Thyroid gland (tissue), 4 donors: ENCODE measurements at places on chromosomes 12 and 14. TPM values are rescaled to one million over a fixed set of nuclear protein-coding genes. Genes with fewer than 3 reads are reported as not detected.

The ASCL1 gene
- not detected for total RNA-seq

DNA sequence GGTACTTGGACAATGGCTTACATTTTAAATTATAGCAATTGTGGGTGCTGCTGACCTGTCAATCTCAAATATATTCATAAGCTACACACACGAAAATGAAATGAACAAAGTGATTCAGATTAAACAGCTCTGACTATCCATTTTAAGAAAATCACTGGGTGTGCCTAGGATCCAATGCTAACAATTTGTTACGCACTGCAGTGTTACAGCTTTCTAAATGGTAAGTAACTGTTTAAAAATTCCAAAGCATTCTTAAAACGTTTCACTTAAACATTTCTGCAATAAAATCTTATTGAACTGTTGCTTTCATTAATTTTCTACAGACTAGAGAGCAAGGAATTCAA, 18.9 kb downstream of the LMO3 start:
- no peaks in the 10 kb centered on the region for H3K36me3 ChIP-seq
- no peaks in the 10 kb centered on the region for H3K27me3 ChIP-seq
- peaks cover 48% of the 10 kb centered on the region for H3K4me1 ChIP-seq
- H3K27ac ChIP-seq: peak overlapping the region; percentile 98
- H3K4me3 ChIP-seq: no peak overlapping the region

DNA sequence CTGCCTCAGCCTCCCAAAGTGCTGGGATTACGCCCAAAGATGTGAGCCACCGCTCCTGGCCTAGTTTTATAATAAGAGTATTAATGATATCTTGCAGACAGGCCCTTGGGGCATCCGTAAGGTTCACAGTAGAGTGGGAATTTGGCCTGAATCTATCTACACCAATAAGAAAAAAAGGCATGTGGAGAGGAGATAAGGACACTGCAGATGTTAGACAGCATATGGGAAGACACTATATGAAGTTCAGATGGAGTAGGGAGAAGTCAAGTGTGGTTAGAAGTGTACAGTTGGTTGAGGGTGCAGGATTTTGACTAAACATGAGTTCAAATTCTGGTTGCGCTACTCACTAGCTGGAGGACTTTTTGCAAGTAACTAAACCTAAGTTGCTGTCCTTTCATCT, 8.5 kb upstream of the TTC8 start:
- no peak for DNase-seq
- H3K4me3 ChIP-seq: no peak overlapping the region
- H3K4me1 ChIP-seq: no peaks in the 10 kb centered on the region
- H3K36me3 ChIP-seq: no peaks in the 10 kb centered on the region

The CLEC12A gene
- not detected for total RNA-seq

GRCh38 chr12:14612250-14612649, 44.6 kb upstream of the PLBD1 start:
- DNase-seq: no peak
- no peaks in the 10 kb centered on the region for H3K36me3 ChIP-seq
- no peaks in the 10 kb centered on the region for H3K27me3 ChIP-seq
- no peak overlapping the region for H3K4me3 ChIP-seq
- H3K4me1 ChIP-seq: no peaks in the 10 kb centered on the region

GRCh38 chr12:81468206-81468605, 290.9 kb downstream of the PPFIA2 start:
- no peak overlapping the region for H3K4me3 ChIP-seq
- no peaks in the 10 kb centered on the region for H3K4me1 ChIP-seq
- H3K27me3 ChIP-seq: no peaks in the 10 kb centered on the region
- DNase-seq: no peak

DNA sequence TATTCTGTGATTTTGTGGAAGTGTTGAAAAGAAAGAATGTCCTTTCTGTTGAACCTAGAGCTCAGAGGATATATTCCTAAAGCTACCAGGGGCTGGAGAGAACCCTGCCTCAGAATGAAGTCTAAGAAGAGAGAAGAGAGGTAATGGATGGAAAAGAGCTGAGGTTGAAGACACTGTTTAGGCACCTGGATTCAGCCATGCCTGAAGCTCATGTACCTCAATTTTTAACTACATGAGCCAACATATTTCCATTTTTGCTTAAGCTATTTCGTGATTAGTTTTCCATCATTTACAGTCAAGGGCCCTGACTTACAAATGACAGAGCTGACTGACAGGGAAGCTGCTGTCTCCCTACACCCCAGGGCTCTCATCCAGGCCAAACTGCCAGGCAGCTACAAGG, 10.7 kb downstream of the CAMKK2 start:
- no peak for DNase-seq
- H3K4me1 ChIP-seq: peaks cover 11% of the 10 kb centered on the region
- H3K27me3 ChIP-seq: no peaks in the 10 kb centered on the region
- H3K4me3 ChIP-seq: no peak overlapping the region
- no peaks in the 10 kb centered on the region for H3K36me3 ChIP-seq

DNA sequence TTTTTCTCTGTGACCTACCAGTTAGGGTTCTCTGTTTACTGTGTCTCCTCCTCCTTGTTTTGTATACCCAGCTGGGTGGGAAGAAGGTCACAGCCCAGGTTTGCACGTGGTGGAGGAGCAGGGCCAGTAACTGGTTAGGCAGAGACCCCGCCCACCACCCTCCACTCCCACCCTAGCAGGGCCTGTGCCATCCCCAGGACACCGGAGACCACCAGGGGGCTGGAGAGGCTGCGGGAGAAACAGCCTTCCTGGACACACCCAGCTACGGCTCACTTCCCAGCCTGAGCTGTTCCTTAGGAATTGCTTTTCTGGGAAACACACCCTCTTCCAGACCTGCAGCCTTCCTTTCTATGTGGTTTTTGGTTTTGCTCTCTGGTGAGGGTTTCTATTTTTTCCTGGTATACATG, 21.1 kb downstream of the BDKRB2 start:
- H3K27ac ChIP-seq: no peak overlapping the region
- peaks cover 11% of the 10 kb centered on the region for H3K4me1 ChIP-seq
- H3K27me3 ChIP-seq: no peaks in the 10 kb centered on the region
- no peaks in the 10 kb centered on the region for H3K36me3 ChIP-seq
- no peak overlapping the region for H3K4me3 ChIP-seq

DNA sequence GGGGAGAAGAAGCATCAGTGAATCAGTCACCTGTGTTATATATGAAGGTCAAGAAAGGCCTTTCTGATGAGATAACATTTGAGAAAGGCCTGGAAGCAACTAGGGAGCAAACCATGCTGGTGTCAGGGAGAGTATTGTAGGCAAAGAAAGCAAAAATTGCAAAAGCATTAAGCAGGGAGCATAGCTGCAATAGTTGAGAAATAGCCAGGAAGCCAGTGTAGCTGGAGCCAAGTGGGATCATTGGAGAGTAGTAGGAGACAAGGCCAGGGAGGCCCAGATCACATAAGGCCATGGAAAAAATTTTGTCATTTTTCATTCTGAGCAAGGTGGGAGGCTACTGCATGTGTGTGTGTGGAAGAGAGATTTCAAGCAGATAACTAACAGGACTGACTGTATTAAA, 18.8 kb upstream of the MAGOHB start:
- H3K36me3 ChIP-seq: no peaks in the 10 kb centered on the region
- H3K4me3 ChIP-seq: no peak overlapping the region
- H3K4me1 ChIP-seq: no peaks in the 10 kb centered on the region
- H3K27me3 ChIP-seq: no peaks in the 10 kb centered on the region

DNA sequence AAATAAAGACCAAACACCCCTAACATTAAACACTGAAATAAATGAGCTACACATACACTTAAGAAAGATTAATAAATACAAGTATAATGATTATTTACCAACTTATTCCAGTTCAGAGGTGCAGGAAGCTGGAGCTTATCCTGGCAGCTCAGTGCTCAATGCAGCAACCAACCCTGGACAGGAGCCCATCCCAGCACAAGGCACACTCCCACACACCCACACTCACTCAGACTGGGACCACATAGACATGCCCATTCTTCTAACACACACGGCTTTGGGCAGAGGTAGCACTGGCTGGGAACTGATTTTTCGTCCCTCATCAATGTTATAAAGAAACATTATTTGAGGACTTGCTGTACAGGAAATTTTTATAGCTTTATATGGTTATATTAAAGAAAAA, 797.4 kb downstream of the RPS29 start:
- H3K4me3 ChIP-seq: no peak overlapping the region
- DNase-seq: no peak
- H3K27ac ChIP-seq: no peak overlapping the region

DNA sequence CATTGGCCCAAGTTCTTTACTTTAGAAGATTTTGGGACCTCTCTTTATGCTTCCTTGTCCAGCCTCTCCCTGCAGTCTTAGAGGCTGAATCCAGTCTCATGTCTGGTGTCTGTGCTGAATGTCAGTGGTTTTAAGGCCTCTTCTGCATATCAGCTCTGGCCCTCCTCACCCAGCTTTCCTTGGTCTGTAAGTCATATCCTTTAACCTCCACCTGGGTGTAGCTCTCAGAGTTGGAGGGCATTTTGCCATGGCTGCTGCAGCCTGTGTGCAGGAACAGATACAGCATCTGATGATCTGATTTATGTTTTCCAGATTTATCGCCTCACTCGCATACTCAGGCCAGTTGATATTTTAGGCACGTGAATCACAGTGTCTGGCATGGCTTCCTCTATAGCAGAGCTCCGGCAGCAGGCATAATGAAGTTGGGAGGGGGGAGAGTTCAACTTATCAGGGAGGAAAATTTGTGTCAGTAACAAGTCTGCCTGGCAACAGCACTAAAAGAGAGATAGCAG, 335.0 kb downstream of the PCNX1 start:
- no peak overlapping the region for H3K27ac ChIP-seq
- H3K36me3 ChIP-seq: no peaks in the 10 kb centered on the region
- H3K4me1 ChIP-seq: peaks cover 5% of the 10 kb centered on the region
- no peaks in the 10 kb centered on the region for H3K27me3 ChIP-seq
- no peak overlapping the region for H3K4me3 ChIP-seq
- DNase-seq: no peak

DNA sequence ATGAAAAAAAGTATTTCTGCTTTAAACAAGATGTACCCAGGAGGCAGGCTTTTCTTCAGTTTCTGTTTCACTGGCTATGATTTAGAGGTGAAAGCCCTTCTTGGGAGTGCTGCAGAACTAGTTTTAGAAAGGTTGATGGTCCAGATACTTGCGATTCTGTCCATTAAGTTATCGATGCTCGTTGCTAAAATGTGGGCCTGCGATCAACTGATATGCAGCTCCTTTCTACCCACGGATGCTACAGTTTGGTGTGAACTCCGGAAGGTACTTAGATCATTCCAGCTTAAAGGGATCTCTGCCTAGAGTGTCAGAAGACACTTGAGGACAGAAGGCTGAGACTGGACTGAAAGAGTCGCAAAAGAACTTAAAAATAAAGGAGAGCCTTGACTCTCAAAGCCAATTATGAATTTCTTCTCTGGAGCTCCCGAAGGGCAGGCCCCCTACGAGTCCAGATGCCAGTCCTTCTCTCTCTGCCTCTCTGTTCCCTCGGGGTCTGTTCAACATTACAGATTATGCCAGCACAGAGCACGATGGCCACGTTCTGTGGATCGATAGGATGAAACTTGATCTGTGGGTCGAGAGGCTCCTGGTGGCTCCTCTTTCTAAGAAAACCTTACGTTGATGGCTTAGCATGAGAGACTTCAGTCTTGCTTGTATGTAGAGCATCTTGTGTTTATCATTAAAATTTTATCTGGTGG, 40.0 kb downstream of the FBXW8 start:
- no peaks in the 10 kb centered on the region for H3K27me3 ChIP-seq
- no peak overlapping the region for H3K4me3 ChIP-seq
- H3K27ac ChIP-seq: no peak overlapping the region
- DNase-seq: no peak
- peaks cover 12% of the 10 kb centered on the region for H3K36me3 ChIP-seq

- H3K27me3 ChIP-seq: no peaks in the 10 kb centered on the region
- no peak overlapping the region for H3K27ac ChIP-seq
- DNase-seq: no peak
- no peak overlapping the region for H3K4me3 ChIP-seq
- peaks cover 39% of the 10 kb centered on the region for H3K4me1 ChIP-seq
Observed at GRCh38 chr14:104803912-104804410, 3.1 kb downstream of the ZBTB42 start.

- H3K27ac ChIP-seq: no peak overlapping the region
- no peaks in the 10 kb centered on the region for H3K36me3 ChIP-seq
- no peaks in the 10 kb centered on the region for H3K27me3 ChIP-seq
- no peak for DNase-seq
Observed at GRCh38 chr12:47302111-47302671, 222.4 kb upstream of the AMIGO2 start.

GRCh38 chr12:3229577-3229976, 152.4 kb downstream of the TSPAN9 start:
- H3K4me3 ChIP-seq: no peak overlapping the region
- H3K36me3 ChIP-seq: no peaks in the 10 kb centered on the region
- no peaks in the 10 kb centered on the region for H3K4me1 ChIP-seq
- no peaks in the 10 kb centered on the region for H3K27me3 ChIP-seq
- no peak overlapping the region for H3K27ac ChIP-seq

The ADAM21 gene
- not detected for total RNA-seq

GRCh38 chr12:118292836-118293235, 79.9 kb downstream of the TAOK3 start:
- DNase-seq: no peak
- H3K36me3 ChIP-seq: no peaks in the 10 kb centered on the region
- no peak overlapping the region for H3K4me3 ChIP-seq
- H3K27me3 ChIP-seq: no peaks in the 10 kb centered on the region
- no peak overlapping the region for H3K27ac ChIP-seq
- peaks cover 6% of the 10 kb centered on the region for H3K4me1 ChIP-seq

- DNase-seq: no peak
- H3K4me3 ChIP-seq: no peak overlapping the region
- H3K27me3 ChIP-seq: no peaks in the 10 kb centered on the region
- no peaks in the 10 kb centered on the region for H3K36me3 ChIP-seq
- no peak overlapping the region for H3K27ac ChIP-seq
- no peaks in the 10 kb centered on the region for H3K4me1 ChIP-seq
Observed at GRCh38 chr12:93862424-93862823, 185.2 kb downstream of the CRADD start.

DNA sequence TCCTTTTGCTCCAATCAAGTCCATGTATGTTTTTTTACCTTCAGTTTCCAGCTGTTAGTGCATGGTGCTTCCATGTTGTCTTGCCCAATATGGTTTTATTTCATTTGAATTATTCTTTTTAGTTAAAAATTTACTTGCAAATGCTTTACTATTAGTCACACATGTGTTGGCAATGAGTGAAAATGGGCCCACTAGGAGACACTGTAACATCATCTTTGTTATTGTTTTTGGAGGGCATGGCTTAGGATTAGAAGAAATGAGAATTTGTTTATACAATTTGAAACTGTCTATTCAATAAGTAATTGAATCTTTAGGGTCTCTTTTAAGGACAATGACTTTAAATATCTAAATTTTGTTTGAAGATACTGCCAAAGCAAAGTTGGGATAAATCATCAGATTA, 133.7 kb downstream of the BRMS1L start:
- H3K4me3 ChIP-seq: no peak overlapping the region
- DNase-seq: no peak
- H3K27ac ChIP-seq: no peak overlapping the region
- peaks cover 10% of the 10 kb centered on the region for H3K4me1 ChIP-seq

- H3K4me1 ChIP-seq: peaks cover 14% of the 10 kb centered on the region
- no peak overlapping the region for H3K4me3 ChIP-seq
- no peaks in the 10 kb centered on the region for H3K36me3 ChIP-seq
- DNase-seq: no peak
- H3K27ac ChIP-seq: no peak overlapping the region
Observed at GRCh38 chr12:93699271-93700145, 22.3 kb downstream of the CRADD start.

The KRT78 gene
- not detected for total RNA-seq

The GPR84 gene
- total RNA-seq: 0.39 TPM
